ENCODE measurements at places on chromosomes 1 and 21. TPM values are rescaled to one million over a fixed set of nuclear protein-coding genes. Genes with fewer than 3 reads are reported as not detected.

- no peak for DNase-seq
Observed at GRCh38 chr1:3688356-3689137, 36.2 kb downstream of the TP73 start.

GOLT1A gene
- total RNA-seq, result not detected

XCL1 gene
- 27.1 TPM for total RNA-seq

DNA sequence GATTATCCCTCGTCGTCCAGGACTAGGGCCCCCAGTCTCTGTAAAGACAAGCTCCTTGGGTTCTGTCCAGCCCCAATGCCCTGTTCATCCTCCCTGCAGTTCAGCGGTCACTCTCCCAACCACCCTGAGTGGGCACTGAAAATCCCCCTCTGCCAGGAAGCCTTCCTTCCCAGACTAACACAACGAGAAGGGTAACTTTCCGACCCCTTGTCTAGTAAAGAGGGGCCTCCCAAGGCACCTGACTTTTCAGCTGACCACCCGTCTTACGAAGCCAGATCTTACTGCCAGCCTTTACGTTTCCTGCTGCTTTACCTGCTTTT is 13.4 kb downstream of the TMEM9 start:
- DNase-seq, result no peak

- no peak for DNase-seq
Observed at GRCh38 chr1:65253800-65254319, 55.5 kb upstream of the DNAJC6 start.

GRCh38 chr1:86150553-86151055 is 6.0 kb downstream of the COL24A1 start:
- DNase-seq, result no peak

DNA sequence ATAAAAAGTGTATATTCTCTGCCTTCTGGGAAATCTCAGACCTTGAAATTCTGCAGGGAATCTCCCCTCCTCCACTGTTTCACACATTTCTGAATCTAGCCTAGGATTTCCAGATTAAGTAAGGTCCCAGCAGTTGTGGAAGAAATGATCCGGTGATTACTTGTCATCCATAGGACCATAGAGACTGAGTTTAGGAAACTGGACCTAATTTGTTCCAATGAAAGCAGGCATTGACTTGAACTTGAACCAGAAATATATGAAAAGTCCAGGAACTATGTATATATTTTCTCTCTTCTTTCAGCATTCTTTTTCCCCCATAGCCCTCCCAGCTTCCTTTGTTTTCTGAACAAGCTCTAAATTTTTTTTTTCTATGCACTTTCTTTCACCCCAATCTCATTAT is 149.5 kb upstream of the SPAG17 start:
- DNase-seq, result no peak

- DNase-seq, result no peak
Observed at GRCh38 chr1:68339505-68339904, 107.2 kb upstream of the WLS start.

GRCh38 chr21:21712748-21713520 is 714.7 kb downstream of the NCAM2 start:
- DNase-seq, result no peak

LCE1E gene
- total RNA-seq, result not detected

GRCh38 chr1:7941437-7941793 is 776 bp upstream of the TNFRSF9 start:
- no peak for DNase-seq

RIPK4 gene
- 0.20 TPM for total RNA-seq

DNA sequence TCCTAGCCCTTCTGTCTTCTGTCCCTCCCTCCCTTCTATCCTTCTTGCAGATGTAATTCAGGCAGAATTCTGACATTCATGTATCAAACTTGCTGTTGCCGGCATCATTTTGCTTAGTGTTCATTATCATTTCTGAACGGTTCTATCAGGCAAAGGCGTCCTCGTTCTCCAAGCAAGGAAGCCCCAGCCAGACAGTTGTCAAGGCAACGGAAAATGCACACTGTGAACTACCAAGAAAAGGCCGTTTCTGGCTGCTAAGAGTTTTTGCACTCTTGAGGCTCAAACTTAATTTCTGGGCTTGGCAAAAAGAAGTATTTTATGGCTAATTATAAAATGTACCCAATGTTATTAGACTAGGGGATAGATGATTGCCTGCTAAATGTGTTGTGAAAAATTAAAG is 164.7 kb upstream of the KCNJ15 start:
- no peak for DNase-seq

- no peak for DNase-seq
Observed at GRCh38 chr1:160987359-160988050, 32.9 kb upstream of the ITLN2 start.

DNA sequence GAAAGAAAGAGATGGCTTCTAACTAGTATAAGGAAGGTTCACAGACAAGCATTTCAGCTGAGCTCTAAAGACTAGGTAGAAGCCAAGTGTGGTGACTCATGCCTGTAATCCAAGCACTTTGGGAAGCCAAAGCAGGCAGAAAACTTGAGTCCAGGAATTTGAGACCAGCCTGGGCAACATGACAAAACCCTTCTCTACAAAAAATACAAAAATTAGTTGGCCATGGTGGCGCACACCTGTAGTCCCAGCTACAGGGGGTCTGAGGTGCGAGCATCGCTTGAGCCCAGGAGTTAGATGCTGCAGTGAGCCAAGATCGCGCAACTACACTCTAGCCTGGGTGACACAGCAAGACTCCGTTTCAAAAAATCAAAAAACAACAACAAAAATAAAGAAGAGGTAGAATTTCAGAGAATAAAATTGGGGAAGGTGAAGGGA is 27.8 kb downstream of the FBXO42 start:
- DNase-seq, result no peak

KLF17 gene
- not detected for total RNA-seq

DNA sequence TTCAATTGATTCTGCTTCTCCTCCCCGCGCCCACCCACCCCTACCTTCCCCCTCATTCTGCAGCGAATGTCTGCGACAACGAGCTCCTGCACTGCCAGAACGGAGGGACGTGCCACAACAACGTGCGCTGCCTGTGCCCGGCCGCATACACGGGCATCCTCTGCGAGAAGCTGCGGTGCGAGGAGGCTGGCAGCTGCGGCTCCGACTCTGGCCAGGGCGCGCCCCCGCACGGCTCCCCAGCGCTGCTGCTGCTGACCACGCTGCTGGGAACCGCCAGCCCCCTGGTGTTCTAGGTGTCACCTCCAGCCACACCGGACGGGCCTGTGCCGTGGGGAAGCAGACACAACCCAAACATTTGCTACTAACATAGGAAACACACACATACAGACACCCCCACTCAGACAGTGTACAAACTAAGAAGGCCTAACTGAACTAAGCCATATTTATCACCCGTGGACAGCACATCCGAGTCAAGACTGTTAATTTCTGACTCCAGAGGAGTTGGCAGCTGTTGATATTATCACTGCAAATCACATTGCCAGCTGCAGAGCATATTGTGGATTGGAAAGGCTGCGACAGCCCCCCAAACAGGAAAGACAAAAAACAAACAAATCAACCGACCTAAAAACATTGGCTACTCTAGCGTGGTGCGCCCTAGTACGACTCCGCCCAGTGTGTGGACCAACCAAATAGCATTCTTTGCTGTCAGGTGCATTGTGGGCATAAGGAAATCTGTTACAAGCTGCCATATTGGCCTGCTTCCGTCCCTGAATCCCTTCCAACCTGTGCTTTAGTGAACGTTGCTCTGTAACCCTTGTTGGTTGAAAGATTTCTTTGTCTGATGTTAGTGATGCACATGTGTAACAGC is 339.9 kb downstream of the NTNG1 start:
- peak; percentile 31 for DNase-seq

GRCh38 chr1:4853904-4854303 is 199.5 kb downstream of the AJAP1 start:
- no peak for DNase-seq

TMEM9 gene
- 20.8 TPM for total RNA-seq

GRCh38 chr1:84401156-84401555 is 2.9 kb downstream of the DNASE2B start:
- no peak for DNase-seq

GRCh38 chr1:27350663-27351540 is 9.1 kb downstream of the SYTL1 start:
- no peak for DNase-seq

TFAP2E gene
- 1.8 TPM for total RNA-seq

LAMB3 gene
- total RNA-seq, result 0.83 TPM

ATP5PB gene
- 259 TPM for total RNA-seq

DNA sequence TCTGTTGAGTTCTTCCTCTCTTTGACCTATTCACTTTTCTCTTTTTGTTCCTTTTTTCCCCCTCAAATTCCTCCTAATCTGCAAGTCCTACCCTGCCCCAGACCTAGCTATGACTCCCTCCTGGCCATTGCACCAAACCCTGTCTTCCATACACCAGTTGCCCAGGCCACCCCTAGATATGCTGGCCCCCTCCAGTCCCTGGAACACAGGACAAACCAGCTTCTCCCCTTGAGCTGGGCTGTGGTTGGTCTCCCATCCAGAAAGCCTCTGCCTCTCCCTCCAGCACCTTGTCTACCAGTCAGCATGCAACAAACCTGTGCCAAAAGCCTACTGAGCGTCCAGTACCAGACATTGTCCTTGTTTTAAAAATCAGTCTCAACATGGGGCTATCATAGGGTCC is 59.4 kb downstream of the ELK4 start:
- DNase-seq, result no peak

DNA sequence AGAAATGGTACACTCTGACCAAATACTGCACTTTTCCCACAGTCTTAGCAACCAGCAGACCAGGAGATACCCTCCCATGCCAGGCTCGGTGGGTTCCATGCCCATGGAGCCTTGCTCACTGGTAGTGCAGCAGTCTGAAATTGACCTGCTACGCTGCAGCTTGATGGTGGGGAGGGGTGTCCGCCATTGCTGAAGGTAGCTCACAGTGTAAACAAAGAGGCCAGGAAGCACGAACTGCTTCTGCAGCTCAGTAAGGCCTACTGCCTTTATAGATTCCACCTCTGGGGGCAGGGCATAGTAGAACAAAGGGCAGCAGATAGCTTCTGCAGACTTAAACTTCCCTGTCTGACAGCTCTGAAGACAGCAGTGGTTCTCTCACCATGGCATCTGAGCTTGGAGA is 12.3 kb upstream of the IFI44L start:
- DNase-seq, result no peak

DNA sequence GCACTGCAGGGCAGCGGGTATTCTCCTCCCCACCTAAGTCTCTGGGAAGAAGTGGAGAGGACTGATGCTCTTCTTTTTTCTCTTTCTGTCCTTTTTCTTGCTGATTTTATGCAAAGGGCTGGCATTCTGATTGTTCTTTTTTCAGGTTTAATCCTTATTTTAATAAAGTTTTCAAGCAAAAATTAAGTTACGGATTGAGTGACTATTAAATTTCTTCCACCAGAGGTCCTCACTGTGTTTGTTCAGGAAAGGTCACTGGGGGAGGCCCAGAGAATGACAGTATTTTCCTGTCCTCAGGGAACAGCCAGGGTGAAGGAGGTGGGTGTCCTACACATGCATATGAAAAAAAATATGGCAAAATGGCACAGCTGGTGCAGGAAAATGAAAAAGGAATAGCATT is 4.4 kb upstream of the ELF3 start:
- no peak for DNase-seq

CACNA1S gene
- total RNA-seq, result not detected

METTL25B gene
- 34.6 TPM for total RNA-seq

DNA sequence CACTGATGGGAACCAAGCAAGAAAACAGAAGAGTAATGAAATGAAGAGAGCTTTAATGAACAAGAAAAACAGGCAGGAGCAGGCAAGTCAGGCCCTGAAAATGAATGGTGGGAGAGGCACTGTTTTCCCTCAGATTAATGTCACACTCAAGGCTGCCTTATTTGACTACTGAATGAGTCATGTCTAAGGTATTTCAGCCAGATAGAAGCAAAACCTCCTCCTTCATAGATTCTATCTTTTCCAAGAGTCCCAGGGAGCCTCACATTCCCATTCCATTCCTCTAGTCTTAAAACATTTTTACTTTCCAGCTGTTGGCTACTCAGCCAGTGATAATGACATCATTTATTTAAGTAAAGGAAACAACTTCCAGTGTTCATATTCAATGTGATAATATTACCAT is 228.4 kb upstream of the NRIP1 start:
- no peak for DNase-seq

GRCh38 chr21:31837618-31838390 is 35.0 kb upstream of the HUNK start:
- no peak for DNase-seq

ACTL8 gene
- total RNA-seq, result not detected

DNA sequence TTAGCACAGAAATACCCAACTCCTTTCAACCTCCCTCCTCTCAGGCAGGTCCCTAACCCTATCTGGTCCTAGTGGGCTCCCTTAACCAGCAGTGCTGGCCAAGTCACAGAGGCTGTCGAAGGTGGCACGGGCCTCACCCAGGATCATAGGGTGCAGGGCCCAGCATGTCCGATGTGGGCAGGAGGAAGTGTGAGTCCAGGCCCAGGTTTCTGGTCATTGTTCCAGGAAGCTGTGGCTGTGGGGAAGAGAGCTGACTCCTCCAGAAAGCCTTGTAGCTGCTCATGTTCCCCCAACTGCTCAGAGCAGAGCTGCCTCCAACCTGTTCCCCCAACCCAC is 2.4 kb downstream of the CCDC17 start:
- DNase-seq, result no peak

TCEA3 gene
- 22.6 TPM for total RNA-seq

DNA sequence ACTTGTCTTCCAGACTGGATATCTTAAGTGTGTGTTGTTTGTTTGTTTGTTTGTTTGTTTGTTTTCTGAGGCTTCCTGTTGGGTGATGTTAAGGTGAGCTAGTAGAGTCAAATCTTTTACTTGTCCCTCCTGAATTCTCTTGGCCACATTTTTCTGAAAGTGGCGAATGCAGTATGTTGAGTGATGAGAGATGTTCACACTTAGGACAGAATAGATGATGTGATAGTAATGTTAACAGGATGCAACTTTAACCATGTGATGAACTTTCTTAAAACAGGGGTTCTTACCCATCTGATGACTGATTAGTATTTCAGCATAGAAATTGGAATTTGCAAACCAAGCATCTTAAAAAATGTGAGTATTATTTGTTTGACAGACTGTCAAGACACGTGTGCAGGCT is 40.2 kb downstream of the LMO4 start:
- no peak for DNase-seq

DNA sequence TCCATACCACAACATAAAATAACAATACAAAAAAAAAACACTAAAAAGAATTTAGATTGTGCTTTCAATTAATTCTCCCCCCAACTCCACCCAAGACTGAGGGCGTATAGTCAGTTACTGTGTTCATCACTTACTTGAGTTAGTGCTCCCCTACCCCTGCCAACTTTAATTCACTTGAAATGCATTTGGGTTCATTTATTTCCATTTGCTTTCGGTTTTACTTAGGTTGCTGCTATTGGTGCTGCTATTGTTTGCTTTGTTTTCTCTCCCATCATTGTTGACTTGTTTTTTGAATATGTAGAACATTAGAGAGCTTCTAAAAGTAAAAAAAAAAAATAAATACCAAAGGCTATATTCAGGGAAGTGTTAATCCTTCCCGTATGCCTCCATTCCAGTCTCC is 10.7 kb upstream of the CYYR1 start:
- DNase-seq, result no peak

DNA sequence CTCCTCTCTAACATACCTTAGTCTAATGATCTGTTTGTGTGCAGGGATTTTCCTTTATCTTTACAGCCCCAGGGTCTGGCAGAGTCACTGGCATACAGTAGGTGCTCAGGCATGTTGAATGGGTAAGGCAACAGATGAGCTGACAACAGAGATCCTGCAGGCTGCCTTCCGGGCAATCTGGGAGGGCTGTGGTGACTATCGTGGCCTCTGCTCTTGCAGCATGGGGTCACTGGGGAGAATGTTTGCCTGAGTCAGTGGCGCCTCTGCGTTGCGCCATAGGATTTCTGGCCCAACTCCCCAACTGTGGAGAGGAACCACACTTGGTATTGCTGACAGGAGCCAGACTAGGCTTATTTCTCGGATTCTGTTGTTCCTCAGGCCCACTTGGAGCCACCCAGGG is 93.8 kb downstream of the LAMC2 start:
- DNase-seq, result no peak

AVPR1B gene
- not detected for total RNA-seq
